ENCODE measurements at places on chromosomes 1 and 21. TPM values are rescaled to one million over a fixed set of nuclear protein-coding genes. Genes with fewer than 3 reads are reported as not detected.

Gene CLEC20A
- total RNA-seq = not detected

Gene CD1C
- total RNA-seq = 0.21 TPM

Gene LORICRIN
- total RNA-seq = not detected

Gene ZNF683
- total RNA-seq = not detected

Gene ERG
- total RNA-seq = 0.07 TPM

Gene NRDC
- 149 TPM for total RNA-seq

Gene PTGFRN
- total RNA-seq = 11.6 TPM

Gene DEGS1
- 24.5 TPM for total RNA-seq

Gene UBL4B
- total RNA-seq = not detected

Gene OR2T11
- total RNA-seq = not detected

- DNase-seq = peak; percentile 11
Measured at GRCh38 chr1:16614361-16615252, 1.2 kb upstream of the NBPF1 start.

DNA sequence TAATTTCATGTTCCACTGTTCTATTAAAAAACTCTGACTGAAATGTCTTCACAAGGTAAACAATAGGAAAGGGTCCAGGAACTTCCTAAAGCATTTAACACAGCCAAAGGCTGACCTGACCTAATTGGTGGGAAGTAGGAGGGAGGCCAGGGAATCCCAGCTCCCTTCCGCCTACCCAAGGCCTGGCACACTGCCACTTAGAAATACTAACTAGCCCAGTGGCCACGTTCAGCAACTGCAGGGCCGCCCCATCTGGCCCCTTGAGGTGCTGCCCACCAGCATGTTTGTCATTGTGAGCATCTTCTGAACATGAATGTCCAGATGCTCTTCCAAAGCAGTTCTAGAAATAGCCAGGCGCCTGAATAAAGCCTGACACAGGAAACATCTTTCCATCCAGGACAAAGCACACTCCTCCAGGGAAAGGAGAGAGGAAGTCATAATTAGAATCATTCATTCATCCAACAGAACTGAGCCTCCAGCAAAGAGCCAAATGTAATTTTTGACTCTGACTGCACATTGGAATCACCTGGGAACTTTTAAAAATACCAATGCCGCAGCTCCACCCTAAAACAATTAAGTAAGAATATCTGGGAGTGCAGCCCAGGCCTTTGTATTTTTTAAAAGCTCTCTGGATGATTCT, 44.6 kb upstream of the BCL9 start:
- DNase-seq = peak; percentile 19

DNA sequence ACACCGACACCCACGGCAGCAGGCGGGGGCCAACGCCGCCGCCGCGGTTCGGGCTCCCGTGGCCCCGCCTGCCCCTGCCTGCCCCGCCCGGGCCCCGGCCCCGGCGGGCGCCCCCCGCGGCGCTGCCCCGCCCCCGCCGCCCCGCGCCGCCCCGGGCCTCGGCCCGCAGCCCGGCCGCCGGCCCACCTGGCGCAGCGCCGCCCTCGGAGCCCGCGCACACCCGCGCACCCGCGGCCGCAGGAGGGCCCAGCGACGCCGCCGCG, at the start of gene WNT3A:
WNT3A (plus strand) TSS at position 213 of the 263 bp plus-strand sequence. CDS start 131 bp downstream, outside the sequence.
- DNase-seq = no peak

GRCh38 chr1:66552829-66553228, 18.9 kb downstream of the SGIP1 start:
- no peak for DNase-seq

- no peak for DNase-seq
Measured at GRCh38 chr1:25253911-25254310, 6.7 kb upstream of the RSRP1 start.

DNA sequence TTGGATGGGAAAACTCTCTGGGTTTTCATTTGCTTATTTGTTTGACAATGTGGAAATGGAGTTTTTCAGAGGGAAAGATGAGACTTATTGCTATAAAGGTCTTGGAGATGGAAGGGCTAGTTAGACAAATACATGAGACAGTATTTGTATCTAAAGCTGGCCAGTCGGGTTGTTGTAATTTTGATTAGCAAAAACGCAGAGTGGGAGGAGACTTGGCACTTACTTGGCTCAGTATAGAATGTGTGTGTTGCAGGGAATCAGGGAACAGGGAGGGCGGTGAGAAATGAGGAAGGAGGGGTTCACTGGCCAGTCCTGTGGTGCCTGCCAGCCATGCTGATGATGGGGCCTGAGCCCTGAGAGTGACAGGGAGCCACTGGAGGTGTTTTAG, 6.0 kb upstream of the FOXE3 start:
- no peak for DNase-seq

GRCh38 chr1:47437447-47438164, at the start of gene FOXD2:
Gene FOXD2 (plus strand): TSS chr1:47438044. CDS start chr1:47438136, 92 bp downstream.
- peak; percentile 95 for DNase-seq

DNA sequence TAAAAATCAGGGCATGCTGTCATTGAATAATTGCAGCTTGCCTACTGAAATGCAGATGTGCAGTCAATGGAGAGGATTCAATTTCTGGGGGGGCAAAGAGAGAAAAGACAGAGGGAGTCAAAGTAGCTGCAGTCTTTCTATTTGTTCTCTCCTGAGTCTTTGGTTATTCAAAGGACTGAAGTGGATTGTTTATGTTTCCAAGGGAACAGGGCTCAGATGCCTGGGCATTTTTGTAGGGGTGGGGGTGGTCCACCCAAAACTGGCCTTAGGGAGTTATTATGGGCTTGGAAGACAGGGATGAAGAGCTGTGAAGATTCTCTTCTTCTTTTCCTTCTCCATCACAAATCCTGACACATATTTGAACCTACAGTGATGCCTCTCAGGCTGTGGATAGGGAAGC, 408.8 kb upstream of the DAB1 start:
- no peak for DNase-seq

GRCh38 chr1:206702260-206702659, 17.6 kb downstream of the MAPKAPK2 start:
- DNase-seq = no peak

- no peak for DNase-seq
Measured at GRCh38 chr1:104795931-104796330, 1046.2 kb downstream of the AMY1C start.

DNA sequence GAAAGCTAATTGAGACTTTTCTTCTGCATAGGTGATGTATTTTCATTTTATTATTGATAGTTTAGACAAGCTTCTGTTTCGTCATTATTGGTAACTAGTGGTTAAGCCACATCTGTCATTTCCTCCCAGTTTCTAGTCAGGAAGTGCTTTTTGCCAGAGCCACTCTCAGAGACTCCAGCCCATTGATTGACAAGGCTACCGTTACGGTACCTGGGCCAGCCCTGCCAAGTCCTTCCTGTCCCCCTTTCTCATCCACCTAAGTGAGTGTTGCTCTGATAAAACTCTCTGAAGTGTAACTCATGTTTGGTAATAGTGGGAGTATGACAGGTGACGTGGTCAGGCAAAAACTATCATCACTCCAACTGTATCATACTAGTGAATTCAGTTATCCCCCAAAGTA, 29.6 kb upstream of the AGL start:
- DNase-seq = peak; percentile 61

GRCh38 chr1:156502894-156503697, 2.5 kb upstream of the MEF2D start:
- DNase-seq = no peak

- DNase-seq = no peak
Measured at GRCh38 chr1:154616659-154617345, 8.8 kb upstream of the ADAR start.

GRCh38 chr1:52727114-52727586, 897 bp downstream of the ZYG11B start:
- peak; percentile 18 for DNase-seq

GRCh38 chr1:3241236-3241550, 172.2 kb downstream of the PRDM16 start:
- DNase-seq = no peak

- DNase-seq = peak; percentile 61
Measured at GRCh38 chr21:36504067-36505058, 24.4 kb upstream of the CLDN14 start.

DNA sequence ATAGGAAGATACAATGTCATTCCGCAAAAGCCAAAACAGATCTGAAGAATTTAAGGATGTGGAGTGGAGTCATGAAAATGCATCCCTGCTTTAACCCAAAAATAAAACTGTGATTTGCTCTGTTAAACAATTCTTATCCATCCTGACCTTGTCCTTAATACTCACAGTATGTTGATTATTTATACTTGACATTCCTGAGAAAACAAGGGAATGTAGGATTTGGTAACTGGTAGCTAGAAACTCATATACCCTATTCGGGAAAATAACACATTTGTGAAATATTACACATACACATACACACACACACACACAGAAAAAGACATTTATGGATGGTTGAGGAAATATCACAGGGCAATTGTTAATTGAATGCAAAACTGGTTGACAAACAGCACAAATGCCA, 80.2 kb downstream of the FMN2 start:
- no peak for DNase-seq

DNA sequence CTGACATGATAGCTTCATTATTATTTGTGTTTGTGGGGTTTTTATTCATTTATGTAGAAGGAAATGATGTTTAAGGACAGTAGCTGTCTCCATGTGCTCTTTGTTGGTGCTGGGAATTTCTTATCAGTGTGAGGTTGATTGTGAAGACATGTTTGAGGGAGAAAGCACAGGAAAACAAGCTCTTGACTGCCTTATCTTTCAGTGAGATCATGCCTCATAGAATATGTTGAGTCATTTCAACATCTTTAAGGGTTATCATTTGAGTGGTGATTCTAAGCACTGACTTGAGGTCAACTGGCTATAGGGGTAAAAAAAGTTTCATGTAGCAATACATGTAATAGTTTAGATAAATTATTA, 405.1 kb upstream of the ADAMTS5 start:
- no peak for DNase-seq

DNA sequence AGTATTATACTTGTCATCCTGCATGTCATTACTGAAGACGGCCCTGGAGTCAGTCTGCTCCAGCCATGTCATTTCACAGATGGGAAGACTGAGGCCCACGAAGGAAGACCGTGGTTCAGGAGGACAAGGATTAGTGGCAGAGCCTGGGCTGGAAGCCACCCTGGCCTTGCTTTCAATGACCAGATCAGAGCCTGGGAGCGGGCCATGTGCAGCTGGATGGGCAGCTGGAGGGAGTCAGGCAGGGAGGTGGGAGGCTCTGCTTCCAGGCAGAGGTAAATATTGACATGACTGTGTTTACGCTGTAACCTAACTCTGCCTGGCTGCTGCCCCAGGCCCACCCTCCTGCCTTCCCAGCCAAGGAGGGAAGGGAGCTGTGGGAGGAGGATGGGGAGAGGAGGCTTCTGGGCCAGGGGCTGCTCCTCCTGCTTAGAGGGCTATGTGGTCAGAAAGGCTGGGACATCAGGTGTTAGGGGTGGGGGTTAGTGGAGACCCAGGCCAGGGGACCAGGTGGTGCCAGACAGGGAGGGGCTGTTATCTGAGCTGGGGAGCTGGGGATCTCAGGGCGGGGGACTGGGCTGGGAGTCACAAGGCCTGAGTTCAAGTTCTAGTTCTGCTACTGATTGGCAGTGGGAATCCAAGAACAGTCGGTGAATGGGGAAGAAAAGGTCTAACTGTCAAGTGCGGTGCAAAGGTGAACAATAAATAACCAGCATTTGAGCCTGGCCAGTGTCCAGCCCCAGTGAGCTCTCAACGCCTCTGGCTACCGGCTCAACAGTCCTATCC, 48.5 kb upstream of the ECE1 start:
- no peak for DNase-seq

DNA sequence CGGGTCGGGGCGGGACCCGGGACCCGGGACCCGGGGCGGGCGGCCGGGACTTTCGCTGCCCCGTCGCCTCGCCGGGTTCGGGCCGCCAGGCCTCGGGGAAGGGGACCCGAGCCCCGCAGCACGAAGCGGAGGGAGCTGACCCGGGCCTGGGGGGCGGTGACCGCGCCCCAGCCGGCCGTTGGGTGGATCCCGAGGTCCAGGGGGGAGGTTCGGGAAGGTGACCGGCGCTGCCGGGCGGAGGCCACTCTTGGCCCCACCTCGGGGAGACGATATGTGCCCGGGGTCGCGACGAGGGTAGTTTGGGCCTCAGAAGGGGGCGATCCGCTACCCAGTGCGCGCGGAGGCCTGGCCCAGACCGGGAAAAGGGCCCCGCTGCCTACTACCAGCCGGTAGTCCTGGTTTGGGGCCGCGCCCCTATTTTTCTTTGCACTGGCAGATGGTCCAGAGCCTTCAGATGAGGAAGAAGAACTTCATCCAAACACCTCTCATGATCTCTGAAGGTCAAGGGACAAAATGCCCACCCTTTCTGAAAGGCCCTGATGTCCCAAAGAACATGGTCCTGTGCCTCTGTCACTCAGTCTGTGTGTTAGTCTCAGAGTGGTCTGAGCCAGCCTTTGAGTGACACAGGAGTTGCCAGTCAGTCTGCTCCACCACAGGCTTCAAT, 766 bp downstream of the AGO4 start:
- DNase-seq = peak; percentile 45

DNA sequence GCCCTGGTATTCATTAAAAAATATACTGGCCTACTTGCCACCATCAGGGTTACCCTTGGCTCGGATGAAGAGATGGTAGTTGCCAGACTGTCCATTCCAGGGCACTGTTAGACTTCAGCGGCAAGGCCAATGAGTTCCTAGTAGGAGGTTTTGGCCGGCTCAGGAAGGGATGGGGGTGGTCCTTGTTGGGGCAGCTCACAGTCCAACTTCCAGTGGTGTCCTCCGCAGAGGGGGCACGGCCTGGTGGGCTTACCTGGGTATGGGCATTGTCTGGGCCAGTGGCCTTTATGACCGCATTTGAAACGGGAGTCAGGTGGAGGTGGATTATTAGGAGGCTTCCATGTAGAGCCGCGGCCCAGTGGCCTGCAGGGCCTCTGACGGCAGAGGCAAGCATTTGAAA, 139.1 kb upstream of the ETV3 start:
- no peak for DNase-seq

Measured in activated CD4-positive, alpha-beta T cell treated with anti-CD3 and anti-CD28 coated beads for 36 hours (primary cell).